ENCODE measurements at places on chromosomes 4 and X.

GRCh38 chr4:174874898-174875297, 43.3 kb upstream of the ADAM29 start:
- DNase-seq = no peak

DNA sequence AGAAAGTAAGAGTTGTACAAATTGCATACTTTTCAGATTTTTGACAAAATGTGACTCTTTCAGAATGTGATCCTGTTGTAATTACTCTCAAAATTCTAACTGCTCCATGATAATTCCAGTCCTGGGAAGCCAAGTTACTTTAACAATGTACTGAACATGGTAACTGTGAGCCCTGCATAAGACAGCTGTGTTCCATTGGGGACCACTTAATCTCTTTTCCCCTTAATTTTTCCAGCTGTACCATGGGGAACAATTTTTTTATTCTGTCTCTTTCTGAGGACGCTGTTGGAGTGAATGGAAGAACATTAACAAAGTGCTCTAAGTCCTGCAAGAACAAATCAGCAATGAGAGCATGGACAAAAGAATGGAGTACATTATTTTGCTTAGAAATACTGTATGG, 95.8 kb downstream of the UPRT start:
- no peak for DNase-seq

- DNase-seq = no peak
Observed at GRCh38 chr4:105978684-105979296, 83.5 kb downstream of the NPNT start.

GRCh38 chr4:110087070-110087708, 111.2 kb downstream of the ELOVL6 start:
- no peak for DNase-seq

GRCh38 chrX:5117816-5118215, 1110.9 kb downstream of the NLGN4X start:
- DNase-seq = no peak

All from posterior cingulate gyrus (tissue), 11 donors.